Left kidney (tissue), 8 donors: ENCODE measurements at places on chromosomes 7 and 10.

GRCh38 chr10:129962872-129963640 lies 1.0 kb downstream of the EBF3 start:
- DNase-seq: no peak

DNA sequence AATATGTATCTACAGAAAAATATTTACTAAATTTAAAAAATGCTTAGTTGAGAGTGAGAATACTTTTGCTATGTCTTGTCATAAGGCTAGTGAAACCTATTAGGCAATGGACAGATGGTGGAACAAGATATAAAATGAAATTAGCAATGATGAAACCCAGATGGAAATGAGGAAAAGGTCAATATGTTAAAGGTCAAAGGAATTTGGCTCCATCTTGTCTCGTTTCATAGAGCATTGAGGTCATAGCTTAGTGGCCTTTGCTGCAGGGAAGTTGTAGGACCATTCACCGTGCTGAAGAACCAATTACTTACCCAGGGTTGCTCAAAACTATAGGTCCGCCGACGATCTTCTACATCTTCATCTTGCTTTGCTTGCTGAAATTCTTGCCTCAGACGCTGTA lies 683.9 kb downstream of the PARD3 start:
- DNase-seq: no peak

DNA sequence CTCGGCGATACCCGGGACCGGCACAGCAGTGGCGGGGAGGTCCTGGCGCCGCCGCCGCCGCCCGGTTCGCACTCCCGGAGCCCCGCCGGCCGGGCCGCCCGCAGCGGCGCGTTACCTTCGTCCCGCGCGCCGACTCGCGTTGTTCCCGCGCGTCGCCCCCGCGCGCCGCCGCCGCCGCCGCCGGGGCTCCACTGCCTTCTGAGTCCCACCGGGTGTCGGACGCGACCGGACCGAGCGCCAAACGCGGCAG lies at the start of gene EZH2:
EZH2 (minus strand) TSS at position 243 of the 250 bp plus-strand sequence. CDS start 36,993 bp downstream, outside the sequence.
- no peak for DNase-seq

DNA sequence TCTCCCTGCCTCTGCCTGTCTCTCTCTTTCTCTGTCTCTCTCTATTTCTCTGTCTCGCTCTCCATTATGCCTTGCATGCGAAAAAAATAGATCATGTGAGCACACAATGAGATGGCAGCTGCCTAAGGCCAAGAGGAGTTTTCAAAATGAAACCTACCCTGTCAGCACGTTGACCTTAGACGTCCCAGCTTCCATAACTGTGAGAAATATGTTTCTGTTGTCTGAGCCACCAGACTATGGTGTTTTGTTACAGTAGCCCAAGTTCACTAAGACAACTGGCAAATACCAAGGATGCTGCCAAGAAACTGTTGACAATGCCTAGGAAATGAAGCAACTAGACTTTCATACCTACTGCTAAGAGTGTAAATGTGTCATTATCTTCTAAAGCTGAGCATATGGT lies 70.6 kb upstream of the PLXDC2 start:
- no peak for DNase-seq

DNA sequence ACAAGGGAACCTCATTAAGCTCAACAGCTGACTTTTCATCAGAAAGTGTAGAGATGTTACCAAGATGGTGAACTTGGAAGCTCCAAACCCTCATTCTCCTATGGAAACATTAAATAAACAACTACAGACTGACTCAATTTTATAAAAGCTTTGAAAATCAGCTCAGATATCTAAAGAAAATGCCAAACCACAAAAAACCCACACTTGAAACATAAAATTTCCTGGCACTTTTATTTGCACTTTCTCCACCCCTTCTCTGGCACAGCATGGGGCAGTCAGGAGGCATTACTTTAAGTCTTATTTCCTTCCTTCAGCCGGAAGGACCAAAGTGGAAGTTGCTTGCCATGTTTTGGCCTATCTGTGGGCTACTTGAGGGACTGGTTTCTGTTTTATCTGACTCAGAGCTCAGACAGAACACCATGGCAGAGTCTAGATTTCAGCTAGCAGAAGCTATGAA lies 114.7 kb downstream of the ODAD2 start:
- no peak for DNase-seq

DNA sequence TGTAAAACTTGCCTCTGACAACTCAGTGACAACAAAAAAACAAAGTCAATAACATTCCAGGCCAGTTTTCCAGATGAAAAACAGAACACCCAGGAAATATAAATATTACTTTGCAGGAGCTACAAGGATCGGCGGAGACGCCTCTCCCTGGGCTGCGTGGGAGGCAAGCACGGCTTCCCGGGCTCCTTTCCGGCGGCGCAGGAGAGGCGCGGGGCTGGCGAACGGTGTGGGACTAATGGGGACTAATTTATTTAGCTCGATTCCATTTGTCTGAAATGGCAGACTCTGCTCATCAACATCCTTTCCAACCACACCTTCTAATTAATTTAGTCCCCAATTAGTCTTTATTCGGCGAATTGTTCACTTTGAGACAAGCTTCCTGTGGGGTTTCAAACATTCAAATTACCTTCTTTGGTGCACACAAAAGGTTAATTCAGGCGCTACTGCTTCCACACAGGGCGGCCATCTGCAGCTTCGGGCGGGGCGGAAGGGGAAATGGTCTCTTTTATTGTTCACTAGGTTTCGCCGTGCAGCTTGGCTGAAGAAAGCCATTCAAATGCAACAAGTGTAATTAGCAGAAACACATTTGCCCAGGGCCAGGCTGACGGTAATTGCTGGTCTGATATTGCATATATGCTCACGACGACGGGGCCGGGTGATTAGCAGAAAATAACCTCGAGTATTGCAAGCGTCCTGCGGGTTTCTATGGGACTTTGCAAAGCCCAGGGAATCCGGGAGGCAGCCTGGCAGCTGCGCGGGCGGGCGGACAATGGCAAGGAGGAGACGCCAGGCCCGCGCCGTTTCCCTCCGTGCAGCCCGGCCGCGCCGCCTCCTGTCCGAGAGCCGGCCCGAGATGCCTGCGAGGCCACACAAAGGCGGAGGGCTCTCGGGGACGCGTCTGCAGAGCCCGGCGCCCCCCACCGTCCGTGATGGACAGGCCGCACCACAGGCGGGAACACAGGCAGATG lies 270.1 kb downstream of the PTPRN2 start:
- no peak for DNase-seq

- no peak for DNase-seq
These were observed 64.2 kb downstream of the PWWP2B start for GRCh38 chr10:132461103-132461682.

DNA sequence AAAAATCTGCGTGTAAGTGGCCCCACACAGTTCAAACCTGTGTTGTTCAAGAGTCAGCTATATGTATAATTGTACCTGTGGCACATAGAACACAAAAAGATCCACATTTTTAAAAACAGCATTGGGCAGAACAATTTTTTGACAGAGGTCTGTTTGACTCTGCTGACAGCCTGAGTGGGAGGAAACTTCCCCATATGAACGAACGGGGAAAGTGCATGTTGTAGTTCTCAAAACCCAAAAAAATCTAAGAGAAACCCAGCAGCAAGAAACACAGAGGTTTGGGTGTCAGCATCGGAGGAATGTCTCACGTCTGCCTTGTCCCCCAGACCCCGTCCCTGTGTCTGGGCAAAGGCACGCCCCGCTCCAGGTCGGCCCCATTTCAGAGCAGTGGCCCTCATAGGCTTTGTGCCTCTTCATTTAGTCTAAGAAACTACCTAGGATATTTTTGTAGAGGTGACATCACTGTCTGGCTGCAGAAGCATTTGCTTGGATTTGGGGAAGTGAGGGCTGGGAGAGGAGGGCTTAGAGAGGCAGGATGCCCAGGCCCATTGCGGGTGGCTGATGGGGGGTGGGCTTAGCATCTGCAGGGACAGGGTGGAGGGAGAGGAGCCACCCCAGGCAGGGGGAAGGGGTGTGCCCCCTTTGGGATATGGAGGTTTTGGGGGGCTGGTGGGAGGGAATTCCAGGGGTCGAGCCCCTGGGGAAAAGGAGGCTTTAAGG lies 11.0 kb downstream of the CUX1 start:
- DNase-seq: no peak

- no peak for DNase-seq
These were observed 2.6 kb downstream of the MUC12 start for GRCh38 chr7:100972002-100972347.

DNA sequence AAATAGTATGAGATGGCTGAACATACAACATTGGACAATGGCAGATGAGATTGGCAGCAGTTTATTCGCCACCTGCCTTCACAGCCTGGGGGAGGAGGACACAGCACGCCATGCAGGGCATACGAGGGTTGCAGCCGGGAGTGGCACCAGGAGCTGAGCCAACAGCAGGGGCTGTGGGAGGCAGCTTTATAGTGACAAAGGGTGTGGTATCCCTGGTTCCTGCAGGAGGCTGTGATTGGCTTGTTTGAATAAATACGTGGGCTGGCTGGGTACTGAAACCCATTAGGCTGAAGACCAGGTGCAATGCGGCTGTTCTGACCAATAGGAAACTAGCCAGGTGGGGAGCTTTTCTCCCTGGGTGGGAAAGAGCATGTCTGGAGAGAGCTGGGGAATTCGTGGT lies 68.9 kb upstream of the LEP start:
- no peak for DNase-seq

DNA sequence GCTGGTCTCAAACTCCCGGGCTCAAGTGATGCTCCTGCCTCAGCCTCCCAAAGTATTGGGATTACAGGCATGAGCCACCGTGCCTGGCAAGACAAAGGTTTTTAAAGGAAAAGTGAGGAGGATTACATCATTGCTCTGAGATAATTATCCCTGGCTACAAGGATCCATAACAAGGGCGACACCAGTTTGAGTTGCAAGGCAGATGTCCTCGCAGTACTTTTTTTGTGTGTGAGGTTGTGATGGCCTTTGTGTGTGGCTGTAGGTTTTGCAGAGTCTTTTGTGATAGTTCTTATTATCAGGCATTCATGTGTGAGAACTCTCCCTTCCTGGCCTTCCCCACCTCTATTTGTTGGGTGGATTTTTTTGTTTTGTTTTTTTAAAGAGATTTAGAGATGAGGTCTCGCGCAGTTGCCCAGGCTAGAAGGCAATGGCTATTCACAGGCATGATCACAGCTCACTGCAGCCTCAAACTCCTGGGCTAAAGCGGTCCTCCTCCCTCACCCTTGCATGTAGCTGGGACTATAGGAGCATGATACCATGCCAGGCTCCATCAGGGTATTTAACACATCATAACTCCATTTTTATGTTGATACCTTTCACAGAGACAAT lies 10.0 kb downstream of the BTBD16 start:
- no peak for DNase-seq

DNA sequence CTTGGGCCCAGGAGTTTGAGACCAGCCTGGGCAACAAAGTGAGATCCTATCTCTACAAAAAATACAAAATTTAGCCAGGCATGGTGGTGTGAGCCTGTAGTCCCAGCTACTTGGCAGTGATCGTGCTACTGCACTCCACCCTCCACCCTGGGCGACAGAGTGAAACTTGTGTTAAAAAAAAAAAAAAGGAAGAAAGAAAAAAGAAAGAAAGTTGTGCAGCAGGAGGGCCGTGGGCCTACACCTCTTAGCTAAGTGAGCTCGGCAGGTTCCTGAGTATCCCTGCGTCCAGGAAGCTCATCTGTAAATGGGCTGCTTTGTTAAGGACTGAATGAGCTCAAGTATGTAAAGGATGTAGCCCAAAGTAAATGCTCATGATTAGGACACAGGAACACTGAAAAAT lies 155.0 kb downstream of the RNF216 start:
- no peak for DNase-seq

DNA sequence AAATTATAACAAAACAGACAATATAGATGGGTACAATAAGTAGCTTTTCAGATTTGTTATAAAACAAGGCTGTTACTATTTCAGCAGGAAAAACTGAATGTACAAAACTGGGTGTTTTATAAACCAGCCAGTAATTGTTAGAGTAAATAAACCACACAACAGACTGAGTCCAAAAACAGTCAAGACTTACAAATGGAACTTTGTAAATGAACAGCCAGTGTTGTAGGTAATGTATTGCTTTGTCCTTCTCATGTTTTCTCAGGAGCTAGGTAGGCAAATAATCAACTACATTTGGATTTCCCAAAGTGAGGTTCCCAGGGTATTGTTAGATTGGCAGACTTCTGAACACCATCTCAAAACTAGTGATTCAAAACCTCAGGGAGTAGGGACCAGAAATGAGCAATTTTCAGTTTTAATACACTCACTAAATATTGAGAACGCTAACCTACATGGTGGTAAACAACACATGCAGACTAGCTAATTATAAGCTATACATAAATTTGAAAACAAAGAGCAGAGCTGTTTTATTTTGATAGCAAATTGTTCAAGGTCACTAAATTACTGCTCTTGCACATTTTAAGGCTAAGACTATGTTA lies 36.2 kb downstream of the HERPUD2 start:
- DNase-seq: no peak

- DNase-seq: no peak
These were observed 2.9 kb upstream of the ZNF467 start for GRCh38 chr7:149776289-149776688.

GRCh38 chr7:106166651-106167342 lies 54.7 kb upstream of the SYPL1 start:
- peak; percentile 79 for DNase-seq

GRCh38 chr7:90660100-90660499 lies 64.0 kb downstream of the CDK14 start:
- no peak for DNase-seq

DNA sequence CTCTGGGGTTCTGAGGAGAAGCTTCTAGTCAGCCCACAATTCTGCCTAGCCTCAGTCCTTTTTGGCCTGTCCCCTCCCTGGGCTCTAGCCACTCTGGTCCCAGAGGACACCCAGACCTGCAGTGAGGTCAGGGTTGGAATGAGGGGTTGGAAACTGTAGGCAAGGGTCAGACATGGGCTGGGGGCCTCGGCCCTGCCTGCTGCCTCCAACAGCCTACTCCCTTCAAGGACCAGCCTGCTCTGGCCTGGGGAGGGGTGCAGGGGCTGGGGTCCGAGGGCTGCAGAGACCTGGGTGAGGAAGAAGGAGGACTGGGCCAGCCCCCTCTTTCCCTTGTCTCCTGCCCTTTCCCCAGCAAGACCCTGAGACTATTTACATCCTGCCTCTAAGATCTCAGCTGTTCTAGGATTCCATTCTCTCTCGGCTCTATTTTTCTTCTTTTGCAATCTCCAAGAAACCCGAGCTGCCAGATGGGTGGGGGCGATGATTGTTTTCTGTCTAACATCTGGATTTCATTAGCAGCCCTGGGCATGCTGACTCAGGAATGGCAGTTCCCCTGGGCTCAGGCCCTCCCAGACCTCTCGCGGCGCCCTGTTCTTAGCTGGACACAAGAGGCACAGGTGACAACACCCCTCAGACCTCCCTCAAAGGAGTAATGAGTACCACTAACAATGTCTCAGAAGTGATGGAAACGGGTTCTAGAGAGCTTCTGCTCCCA lies 23.1 kb downstream of the ZCCHC24 start:
- no peak for DNase-seq

DNA sequence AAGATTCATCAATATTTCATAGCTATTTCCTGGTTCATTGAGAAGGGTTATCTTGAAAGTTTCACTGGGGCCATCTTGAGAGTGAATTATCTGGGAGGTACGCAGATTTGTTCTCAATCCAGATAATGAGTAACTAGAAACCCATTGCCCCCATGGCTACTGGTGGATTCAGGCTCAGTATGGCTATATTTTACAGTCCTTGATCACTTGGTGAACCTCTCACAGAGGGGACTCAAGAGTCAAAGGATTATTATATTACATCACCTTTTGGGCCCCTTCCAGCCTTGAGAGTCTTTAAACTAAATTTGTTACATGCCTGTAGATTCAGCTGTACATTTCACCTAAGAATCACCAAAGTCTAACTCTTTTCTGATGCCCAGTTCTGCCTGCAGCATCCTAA lies 11.6 kb downstream of the NKX2-3 start:
- no peak for DNase-seq
